Skin of body (tissue), 3 donors: ENCODE measurements at places on chromosomes 6 and 20. TPM values are rescaled to one million over a fixed set of nuclear protein-coding genes. Genes with fewer than 3 reads are reported as not detected.
A peak's percentile ranks its signal among the peaks of the same experiment; 100 is the strongest.

GRCh38 chr20:39291301-39291700, 329.2 kb downstream of the DHX35 start:
- peak; percentile 17 for DNase-seq

- no peak for DNase-seq
These were observed 68.8 kb upstream of the ZNFX1 start for GRCh38 chr20:49346682-49347081.

- no peak for DNase-seq
These were observed 24.6 kb downstream of the KHDC1L start for GRCh38 chr6:73200735-73201134.

DNA sequence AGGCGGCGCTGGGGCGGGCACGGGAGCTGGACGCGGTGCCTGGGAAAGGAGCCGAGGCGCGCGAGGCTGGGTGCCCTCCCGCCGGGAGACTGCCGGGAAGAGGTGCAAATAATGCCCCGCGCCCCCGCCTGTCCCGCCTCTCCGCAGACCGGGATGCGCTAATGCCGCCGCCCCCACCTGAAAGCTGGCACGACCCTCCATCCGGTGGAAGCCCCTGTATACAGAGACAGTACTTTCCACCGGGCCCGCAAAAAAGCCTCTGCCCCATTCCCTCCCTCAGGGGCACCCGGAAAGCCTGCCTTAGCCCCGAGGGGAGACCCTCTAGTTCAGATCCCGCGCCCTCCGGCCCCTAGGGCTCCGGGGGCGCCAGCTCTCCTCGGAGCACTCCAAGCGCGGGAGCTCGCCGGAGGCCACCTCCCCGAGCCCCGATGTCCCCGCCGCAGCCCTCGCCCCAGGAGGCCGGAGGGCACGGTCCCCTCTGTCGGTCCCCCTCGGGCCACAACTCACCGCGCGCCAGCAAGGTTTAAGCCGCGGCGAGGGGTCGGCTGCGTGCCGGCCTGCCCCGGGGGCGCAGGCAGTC, 1.2 kb downstream of the GRM4 start:
- no peak for DNase-seq

DNA sequence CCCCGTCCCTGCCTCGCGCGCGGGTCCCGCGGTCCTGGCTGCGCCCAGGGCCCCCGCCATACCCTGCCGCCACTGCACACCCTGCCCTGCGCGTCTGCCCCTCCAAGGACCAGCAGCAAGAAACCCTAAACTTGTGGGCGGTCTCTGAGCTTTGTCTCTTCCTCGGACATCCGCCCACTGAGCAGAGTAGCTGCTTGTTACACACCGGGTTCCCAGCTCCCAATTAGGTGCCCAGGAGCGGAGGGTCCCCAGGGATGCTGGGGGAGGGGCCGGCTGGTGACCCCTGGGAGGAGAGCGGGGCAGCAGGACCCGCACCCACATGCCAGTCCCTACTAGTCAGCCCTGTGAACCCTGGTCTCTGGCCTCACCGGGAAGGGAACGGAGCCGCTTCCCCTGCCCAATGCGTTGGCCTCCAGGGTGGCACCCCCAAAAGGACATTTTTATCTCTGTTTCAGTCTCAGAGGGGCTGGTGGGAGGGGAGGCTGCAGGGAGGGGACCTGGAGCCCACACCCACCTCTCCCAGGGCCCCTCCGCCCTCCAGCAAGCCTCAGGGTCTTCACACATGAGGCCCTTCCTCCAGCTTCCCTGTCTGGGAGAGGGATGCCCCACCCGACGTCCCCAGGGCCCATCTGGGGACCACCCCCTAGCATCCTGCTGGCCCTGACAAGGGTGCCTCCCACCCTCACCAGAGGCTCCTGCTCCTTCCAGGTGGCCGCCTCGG, 10.5 kb downstream of the STMN3 start:
- DNase-seq = no peak

DNA sequence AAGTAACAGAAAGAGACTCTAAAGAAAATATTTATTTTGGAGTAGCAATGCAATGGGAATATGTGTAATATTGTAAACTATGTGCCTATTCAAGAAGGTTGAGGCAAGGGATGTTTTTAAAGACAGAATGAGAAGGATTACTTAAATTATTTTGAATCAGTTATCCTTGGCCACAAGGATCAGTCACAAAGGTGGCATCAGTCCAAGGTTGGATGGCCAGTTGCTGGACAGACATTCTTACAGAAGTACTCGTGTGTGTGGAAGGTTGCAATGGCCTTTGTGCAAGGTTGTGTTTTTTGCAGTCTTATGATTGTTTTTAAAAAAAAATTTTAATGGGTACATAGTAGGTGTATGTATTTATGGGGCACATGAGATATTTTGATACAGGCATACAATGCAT, 2.0 kb downstream of the QRSL1 start:
- DNase-seq = no peak

- DNase-seq = no peak
These were observed 65.2 kb downstream of the CDC5L start for GRCh38 chr6:44452725-44453124.

GRCh38 chr6:36920546-36920945, 34.0 kb upstream of the PI16 start:
- DNase-seq = peak; percentile 76

DNA sequence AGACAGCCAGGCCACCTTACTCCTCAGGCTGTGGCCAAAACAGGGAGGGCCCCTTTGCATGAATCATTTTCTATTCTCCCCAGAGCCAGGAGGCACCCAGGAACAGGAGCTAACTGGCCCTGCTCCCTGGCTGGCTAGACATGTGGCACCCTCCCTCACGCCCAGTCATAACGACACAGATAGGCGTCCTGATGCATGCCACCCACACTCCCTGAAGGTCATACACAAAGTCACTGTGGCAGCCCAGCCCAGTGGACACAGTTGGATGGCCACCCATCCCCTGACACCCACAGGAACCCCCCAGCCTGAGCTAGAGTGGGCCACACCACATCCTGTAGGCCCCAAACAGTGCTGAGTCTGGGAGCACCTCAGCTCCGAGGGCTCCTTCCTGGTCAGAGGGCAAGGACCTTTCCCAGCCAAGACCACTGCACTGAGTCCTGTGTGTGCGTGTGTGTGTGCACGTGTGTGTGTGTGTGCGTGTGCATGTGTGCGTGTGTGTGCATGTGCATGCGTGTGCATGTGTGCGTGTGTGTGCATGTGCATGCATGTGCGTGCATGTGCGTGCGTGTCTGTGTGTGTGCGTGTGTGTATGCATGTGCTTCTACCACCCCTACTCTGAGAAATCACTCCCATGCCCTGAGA, 21.6 kb downstream of the TFEB start:
- DNase-seq = no peak

DNA sequence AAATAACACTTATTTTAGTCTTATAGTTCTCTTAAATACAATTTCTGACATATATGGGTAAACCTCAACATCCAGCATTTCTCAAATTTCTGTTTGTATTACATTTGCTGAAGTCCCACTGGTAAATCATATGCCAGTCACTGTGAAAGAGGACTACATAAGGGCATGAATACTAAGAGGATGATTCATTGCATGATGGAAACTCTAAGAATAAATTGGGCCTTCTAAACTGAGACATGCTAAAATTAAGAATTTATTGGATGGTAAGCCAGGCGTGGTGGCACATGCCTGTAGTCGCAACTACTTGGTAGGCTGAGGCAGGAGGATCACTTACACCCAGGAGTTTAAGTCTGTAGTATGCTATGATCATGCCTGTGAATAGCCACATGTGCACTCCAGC, 12.1 kb downstream of the DEFB123 start:
- no peak for DNase-seq

GRCh38 chr6:143009851-143010250, 50.8 kb upstream of the AIG1 start:
- DNase-seq = no peak

DNA sequence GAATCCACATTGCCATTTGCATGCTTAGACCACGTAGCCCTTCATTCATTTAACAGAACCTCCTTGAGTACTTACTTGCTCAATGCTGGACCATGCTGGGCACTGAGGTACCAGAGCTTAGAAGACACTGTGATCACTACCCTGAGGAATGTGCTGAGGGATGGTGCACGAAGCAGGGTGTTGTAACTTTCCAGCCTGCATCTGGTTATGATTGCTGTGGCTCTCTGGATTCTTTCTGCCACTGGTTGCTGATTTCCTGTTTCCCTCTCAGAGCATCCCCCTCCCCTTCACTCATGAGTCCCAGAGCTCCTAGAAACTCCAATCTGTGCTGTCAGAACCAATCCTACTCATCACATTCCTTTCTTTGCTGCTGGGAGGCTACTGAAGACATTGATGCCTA, 537.4 kb downstream of the PTPRT start:
- peak; percentile 85 for DNase-seq

DNA sequence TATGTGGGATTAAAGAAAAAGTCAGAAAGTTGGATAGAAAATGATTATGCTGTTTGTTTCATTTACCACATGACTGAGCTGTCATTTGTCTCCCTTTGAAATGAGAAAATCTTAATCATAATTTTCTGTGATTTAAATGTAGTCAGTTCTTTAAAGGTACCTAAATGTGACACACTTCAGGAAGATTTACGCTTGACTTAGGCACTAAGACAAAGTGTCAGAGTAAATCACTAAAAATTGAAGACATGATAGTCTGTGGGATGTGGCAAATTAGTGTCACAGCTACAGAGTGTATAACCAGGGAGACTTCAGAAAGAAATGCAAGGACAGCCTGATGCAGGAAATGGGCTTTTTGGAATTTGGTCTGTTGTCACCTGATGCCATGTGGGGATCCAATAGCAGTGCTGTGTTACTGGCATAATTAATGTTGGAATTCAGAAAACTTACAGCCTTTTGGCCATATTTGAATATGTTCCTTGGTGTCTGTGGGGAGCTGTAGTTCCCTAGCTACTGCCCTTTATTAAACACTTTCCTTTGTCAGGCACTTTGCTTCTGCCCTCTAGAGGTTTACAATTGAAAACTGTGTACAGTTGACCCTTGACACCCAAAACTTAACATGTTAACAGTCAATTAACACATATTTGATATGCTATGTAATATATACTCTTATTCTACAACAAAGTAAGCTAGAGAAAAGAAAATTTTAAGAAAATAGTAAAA, 493.8 kb downstream of the UTRN start:
- DNase-seq = no peak

GPX5 gene
- total RNA-seq = not detected

HMGCLL1 gene
- 4.8 TPM for total RNA-seq

STMND1 gene
- total RNA-seq = not detected

SIRPG gene
- total RNA-seq = not detected

HLA-DQA2 gene
- 0.99 TPM for total RNA-seq

DDX27 gene
- 22.7 TPM for total RNA-seq

PCK1 gene
- 51.4 TPM for total RNA-seq
